ENCODE measurements at places on chromosomes 7 and 10. TPM values are rescaled to one million over a fixed set of nuclear protein-coding genes. Genes with fewer than 3 reads are reported as not detected.
A peak's percentile ranks its signal among the peaks of the same experiment; 100 is the strongest.

DNA sequence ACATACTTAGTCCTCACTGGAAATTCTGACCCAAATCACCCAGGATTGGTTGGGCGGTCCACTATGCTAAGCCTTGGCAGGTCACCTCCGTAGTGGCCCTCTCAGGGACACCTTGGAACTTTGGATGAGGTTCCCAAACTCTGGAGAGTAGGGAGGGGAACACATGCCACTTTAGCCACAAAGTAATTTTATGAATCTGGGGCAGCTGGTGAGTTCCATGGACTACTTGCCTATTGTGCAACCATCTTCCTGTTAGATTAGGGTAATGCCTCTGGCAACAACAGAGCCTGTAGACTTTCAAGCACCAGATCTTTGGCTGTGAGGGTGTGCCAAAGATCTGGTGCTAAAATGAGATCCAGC lies 77.7 kb downstream of the ITGB8 start:
- peak; percentile 60 for DNase-seq

DNA sequence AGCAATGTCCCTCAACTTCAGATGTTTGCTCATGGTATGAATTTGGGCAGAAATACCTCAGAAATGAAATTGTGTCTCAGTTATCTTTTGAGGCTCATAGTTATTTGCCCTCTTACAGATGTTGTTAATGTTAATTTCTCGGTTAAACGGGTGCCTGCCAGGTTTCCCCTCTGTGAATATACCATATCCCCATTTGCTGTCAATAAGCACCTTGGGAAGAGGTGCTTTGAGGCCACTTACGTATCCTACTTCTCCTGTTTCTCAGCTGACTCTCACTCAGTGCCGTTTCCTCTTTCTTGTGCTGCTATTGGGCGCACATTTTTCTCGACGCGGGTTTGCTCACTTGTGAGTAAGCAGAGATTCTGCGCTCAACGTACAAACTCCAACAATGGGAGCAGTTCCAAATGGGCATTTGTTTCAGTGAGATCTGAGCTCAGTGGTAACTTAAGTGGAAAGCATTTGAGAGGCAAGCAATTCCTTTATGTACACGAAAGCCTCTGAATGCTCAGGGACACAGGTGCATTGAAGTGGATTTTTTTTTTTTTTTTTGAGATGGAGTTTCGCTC lies 34.8 kb upstream of the JAKMIP3 start:
- no peak for DNase-seq

- DNase-seq, result peak; percentile 87
Observed at GRCh38 chr7:7861211-7861633, 107.4 kb upstream of the GLCCI1 start.

The LLCFC1 gene
- not detected for total RNA-seq

The NPTX2 gene
- under 0.01 TPM for total RNA-seq

Measured in fibroblast of lung (primary cell).